ENCODE measurements at places on chromosomes 3 and 15.

DNA sequence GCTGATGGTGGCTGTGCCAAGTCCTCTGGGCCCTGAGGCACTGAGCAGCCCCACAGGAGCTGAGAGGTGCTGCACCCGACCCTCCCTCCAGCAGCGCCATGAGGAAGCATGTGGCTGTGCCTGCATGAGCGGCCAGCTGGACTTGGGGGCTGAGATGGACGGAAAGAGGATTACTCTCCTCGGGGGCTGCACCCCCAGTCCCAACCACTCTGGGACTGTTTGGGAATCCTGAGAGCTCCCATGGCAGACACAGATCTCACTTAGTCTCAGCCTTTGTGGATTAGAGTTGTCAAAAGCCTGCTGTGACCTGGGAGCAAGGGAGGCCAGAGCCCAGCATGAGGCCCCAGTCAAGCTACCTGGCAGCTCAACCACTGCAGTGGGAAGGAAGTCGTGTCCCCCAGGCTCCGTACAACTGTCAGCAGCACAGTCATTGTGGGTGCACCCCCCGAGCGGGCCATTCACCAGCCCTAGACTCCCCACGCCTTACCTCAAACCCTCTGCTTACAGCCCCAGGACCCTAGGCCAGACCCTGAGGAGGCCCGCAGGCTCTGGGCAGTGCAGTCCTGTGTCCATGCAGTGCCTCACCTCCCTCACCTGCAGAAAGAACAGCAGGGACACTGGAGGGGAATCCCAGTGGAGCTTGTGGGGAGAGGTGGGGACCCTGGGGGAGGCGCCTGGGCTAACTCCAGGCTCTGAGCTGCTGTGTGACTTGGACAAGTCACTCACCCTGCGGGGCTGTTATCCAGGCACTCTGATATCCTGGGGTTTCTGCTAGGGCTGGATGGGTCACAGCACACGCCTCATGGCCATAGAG, 17.1 kb downstream of the PRR23E start:
- no peak for DNase-seq

- DNase-seq: no peak
These were observed at the start of gene CA12 for GRCh38 chr15:63381301-63382204. CA12 (minus strand) TSS chr15:63381846; CDS start chr15:63381720, 126 bp downstream.

- DNase-seq: no peak
These were observed 10.9 kb upstream of the MESP1 start for GRCh38 chr15:89761929-89762328.

- DNase-seq: no peak
These were observed 42.9 kb upstream of the RPL32 start for GRCh38 chr3:12884186-12884680.

- DNase-seq: no peak
These were observed 38.5 kb downstream of the ZBTB20 start for GRCh38 chr3:115108614-115109013.

DNA sequence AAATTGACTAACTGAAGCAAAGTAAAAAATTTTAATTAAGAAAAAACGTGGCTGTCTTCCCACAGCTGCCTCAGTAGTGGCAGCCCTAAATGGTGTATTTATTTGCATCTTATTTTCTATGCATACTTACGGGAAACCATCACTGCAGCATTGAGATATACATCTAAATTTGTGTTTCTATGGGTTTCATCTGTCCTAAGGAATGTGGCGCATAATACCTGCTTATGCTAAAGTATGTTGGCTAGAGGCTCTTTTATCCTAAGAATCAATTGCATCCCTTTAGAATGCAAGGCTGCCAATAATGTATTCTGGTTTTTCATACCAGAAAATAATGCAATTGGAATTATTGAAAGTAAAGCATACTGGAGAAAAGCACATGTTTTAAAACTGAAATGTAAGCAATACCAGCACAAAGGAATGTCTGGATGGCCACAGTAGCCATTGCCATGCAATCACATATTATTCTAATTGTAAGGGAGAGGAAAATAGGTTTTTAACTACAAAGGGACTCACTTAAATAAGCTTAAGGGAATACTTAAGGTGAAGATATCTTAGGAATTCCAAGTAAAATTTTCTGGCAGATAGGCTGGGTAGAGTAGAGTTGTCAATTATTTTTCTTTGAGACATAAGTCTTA, 834.5 kb upstream of the NECTIN3 start:
- no peak for DNase-seq

- DNase-seq: no peak
These were observed 12.4 kb downstream of the SLC2A2 start for GRCh38 chr3:171013822-171014748.

DNA sequence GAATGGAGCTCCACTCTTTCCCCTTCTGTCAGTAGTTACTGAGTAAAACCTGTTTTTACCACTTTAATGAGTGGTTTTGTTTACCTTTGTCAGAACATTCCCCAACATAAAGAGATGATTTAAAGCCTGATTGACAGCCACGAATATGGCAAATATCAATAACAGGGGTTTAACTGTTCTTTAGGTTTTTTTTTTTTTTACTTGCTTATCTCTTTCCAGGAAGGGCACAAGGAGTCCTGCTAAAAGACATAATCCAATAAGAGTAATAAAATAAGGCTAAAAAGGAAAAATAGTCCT, 11.5 kb upstream of the UBE2Q2 start:
- no peak for DNase-seq

DNA sequence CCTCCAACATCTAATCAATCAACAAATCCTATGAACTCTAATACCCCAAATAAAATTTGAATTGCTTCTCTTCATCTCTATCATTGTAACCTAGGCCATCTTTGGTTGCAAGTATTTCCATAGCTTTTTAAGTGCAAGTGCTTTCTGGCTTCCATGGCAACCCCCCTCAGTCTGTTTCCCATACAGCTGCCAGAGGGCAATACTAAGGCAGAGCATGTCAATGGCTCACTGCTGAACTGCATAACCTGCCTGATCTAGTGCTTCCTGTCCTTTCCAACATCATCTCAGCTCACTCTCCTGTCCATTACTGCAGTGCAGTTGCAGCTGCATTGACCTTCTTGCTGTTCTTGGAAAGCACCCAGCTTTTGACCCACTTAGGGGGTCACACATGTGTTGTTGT, 198.4 kb downstream of the WNT5A start:
- no peak for DNase-seq

DNA sequence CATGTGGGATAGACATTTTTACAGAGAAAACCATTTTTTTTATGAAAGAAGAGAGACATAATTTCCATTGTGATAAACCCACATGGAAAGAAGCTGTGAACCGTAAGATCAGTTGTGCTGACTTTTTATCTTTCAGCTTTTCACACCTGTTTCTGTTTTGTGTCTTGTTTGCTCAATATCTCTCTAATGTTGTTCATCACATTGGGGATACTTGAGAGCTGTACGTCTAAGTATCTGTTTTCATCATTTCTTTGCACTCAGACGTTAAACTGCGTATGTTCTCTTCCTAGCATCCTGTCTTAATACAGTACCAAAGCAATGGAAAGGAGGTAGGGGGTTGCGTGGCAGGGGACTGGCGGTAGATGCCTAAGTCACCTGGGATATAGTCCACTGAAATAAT, 449.0 kb downstream of the NAALADL2 start:
- no peak for DNase-seq

GRCh38 chr15:87704276-87704675, 552.3 kb downstream of the NTRK3 start:
- no peak for DNase-seq

GRCh38 chr3:55947406-55947805, 460.3 kb upstream of the WNT5A start:
- no peak for DNase-seq

GRCh38 chr3:196079682-196080081, 2.2 kb downstream of the TFRC start:
- no peak for DNase-seq

DNA sequence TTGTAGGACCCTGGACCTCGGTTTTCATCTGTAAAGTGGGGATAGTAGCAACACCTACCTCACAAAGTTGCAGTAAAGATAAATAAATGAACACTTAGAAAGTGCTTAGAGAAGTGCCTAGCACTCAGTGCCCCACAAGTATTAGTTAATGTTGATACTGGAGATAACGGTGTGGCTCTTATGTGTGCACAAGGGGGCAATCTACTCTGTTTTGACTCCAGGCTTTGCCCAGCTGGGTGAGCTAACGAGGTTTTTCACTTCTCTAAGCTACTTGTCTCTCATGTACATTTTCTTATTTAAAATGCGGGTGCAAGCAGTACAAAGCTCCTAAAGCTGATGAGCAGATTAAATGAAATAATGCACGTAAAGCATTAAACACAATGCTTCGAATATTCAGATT, 193.5 kb upstream of the ICE2 start:
- no peak for DNase-seq

DNA sequence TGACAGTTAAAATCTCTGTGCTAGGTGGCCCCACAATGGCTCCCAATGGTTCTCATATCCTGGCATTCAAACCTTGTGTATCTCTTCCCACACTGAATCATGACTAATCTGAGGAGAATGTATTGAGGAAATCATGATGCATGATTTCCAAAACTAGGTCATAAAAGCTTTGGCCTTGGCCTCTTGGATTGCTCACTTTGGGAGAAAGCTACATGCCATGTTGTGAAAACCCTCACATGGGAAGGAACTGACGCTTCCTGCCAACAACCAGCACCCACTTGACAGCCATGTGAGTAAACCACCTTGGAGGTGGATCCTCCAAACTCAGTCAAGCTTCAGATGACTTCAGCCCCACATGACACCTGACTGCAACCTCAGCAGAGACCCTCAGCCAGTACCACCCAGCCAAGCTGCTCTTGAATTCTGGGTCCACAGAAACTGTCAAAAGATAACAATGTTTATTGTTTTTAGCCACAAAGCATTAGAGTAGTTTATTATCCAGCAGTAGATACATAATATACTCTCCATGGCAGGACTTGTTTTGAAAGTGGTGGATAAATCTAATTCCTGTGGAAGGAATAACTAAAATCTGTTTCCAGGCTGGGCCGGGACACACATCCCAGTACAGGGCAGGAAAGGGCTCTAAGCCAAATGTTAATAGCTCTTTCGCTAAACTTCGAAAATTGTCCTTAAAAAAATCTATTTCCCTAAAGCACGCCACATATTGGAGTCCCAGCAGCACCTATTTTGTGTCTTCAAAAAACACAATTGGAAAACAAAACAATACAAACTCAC, 1.0 kb upstream of the ZNF620 start:
- DNase-seq: no peak

- DNase-seq: no peak
These were observed 314.7 kb upstream of the CNTN4 start for GRCh38 chr3:1783995-1784394.

- no peak for DNase-seq
These were observed 3.6 kb upstream of the ZNF774 start for GRCh38 chr15:90348456-90348855.

DNA sequence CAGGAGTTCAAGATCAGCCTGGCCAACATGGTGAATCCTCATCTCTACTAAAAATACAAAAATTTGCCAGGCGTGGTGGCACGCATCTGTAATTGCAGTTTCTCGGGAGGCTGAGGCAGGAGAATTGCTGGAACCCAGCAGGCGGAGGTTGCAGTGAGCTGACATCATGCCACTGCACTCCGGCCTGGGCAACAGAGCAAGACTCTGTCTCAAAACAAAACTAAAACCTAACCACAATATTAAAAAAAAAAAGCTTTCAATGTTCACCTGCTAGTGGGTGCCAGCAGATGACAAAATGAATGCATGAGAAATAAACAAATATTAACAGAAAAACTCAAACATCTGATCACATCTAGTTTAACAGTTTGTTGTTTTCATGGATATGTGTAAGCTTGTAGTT, 9.0 kb downstream of the SLC24A1 start:
- DNase-seq: no peak

DNA sequence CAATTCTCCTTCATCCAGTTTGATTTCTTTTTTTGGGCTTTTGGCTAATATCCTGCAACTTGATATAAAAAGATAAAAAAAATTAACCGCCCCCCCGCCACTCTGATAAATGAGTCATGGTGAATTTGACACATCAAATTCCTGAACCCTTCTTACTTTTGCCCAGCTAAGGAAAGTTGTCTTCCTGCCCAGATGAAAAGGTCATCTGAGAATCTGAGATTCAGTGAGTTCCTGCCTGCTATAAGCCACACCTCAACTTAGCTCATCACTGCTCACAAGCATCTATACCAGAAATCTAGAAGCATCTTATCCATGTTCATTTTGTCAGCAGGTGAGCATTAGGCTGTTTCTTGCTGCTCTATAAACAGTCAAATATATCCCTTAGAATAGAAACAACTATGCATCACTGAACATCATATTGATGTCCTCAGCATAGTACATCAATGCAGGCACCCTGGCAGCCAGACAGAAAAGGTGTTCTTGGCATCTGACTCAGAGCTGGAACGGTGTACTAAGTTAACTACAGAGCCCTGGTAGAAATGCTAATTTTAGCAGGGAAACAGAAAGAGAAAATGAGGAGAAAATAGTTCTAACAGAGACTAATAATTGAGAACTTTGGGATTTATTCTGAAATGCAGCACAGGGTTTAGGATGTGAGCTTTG, 77.1 kb downstream of the SEMA6D start:
- DNase-seq: no peak

DNA sequence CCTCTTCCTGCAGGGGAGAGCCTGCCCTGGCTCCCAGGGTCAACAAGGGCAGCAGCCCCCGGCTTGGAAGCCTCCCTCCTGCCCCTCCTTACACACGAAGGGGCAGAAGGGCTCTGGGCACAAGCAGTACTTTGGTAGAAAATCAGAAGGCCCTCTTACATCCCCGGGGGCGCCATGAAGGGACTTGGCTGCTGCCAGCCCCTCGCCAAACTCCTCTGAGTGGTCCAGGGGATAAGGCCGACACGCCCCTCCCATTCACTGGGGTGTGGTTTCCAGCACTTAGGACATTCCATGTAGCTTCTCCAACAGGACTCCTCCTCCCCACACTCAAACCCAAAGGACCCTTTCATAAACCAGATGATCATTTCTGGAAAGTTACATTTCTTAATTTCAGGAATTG, 1.2 kb upstream of the ST8SIA2 start:
- no peak for DNase-seq

- DNase-seq: no peak
These were observed 34.5 kb upstream of the NR2E3 start for GRCh38 chr15:71775856-71776255.

Measured in effector CD4-positive, alpha-beta T cell (primary cell).